Mesangial cell (primary cell): ENCODE measurements at places on chromosomes 2 and 18. TPM values are rescaled to one million over a fixed set of nuclear protein-coding genes. Genes with fewer than 3 reads are reported as not detected.

SLC9A2 gene
- under 0.01 and 0.13 TPM in 2 replicates for total RNA-seq

CCDC121 gene
- total RNA-seq = 1.3 and 1.9 TPM in 2 replicates

PPP1CB gene
- total RNA-seq = 79.5 and 83.0 TPM in 2 replicates

POTEF gene
- 0.16 TPM in 1 of 2 replicates, not detected in the other for total RNA-seq

PLCD4 gene
- 4.2 TPM in 1 of 2 replicates, not detected in the other for total RNA-seq

PLEK gene
- total RNA-seq = under 0.01 TPM in 1 of 2 replicates, not detected in the other

TMEM178A gene
- total RNA-seq = 4.4 and 12.5 TPM in 2 replicates

SLC14A1 gene
- total RNA-seq = 0.38 and 2.8 TPM in 2 replicates

MOCOS gene
- total RNA-seq = 8.6 and 12.8 TPM in 2 replicates

MRPL19 gene
- total RNA-seq = 23.1 and 42.0 TPM in 2 replicates

DSEL gene
- 12.5 and 13.2 TPM in 2 replicates for total RNA-seq

BCL11A gene
- 3.6 and 5.6 TPM in 2 replicates for total RNA-seq

PXDN gene
- 342 and 470 TPM in 2 replicates for total RNA-seq

MIB1 gene
- total RNA-seq = 17.9 and 19.1 TPM in 2 replicates

CEP76 gene
- 4.7 and 9.1 TPM in 2 replicates for total RNA-seq

IL1RN gene
- total RNA-seq = not detected in 2 replicates

TXNDC2 gene
- total RNA-seq = 0.13 TPM in 1 of 2 replicates, not detected in the other

RFTN2 gene
- 0.16 and 1.0 TPM in 2 replicates for total RNA-seq

CD207 gene
- total RNA-seq = not detected in 2 replicates

RAPGEF4 gene
- total RNA-seq = 0.16 and 0.38 TPM in 2 replicates

NOSTRIN gene
- not detected in 2 replicates for total RNA-seq

CENPA gene
- 4.6 and 51.2 TPM in 2 replicates for total RNA-seq

DSG1 gene
- not detected in 2 replicates for total RNA-seq

CDH7 gene
- total RNA-seq = not detected in 2 replicates

MROH2A gene
- total RNA-seq = not detected in 2 replicates

ACVR2A gene
- 3.3 and 4.1 TPM in 2 replicates for total RNA-seq

MTERF4 gene
- total RNA-seq = 15.0 and 20.9 TPM in 2 replicates

PAX3 gene
- total RNA-seq = not detected in 2 replicates

GAREM2 gene
- 2.3 and 3.0 TPM in 2 replicates for total RNA-seq

NAT8 gene
- total RNA-seq = not detected in 2 replicates

KLHL30 gene
- 0.16 and 5.5 TPM in 2 replicates for total RNA-seq

IL1RL2 gene
- 0.51 TPM in 1 of 2 replicates, not detected in the other for total RNA-seq

EFHD1 gene
- 3.7 and 13.8 TPM in 2 replicates for total RNA-seq

RNF152 gene
- 0.98 and 7.5 TPM in 2 replicates for total RNA-seq

GCA gene
- 11.8 and 15.2 TPM in 2 replicates for total RNA-seq

GAL3ST2 gene
- total RNA-seq = 1.0 TPM in 1 of 2 replicates, not detected in the other

CRYGB gene
- not detected in 2 replicates for total RNA-seq

COL3A1 gene
- total RNA-seq = 123 and 540 TPM in 2 replicates
